ENCODE measurements at places on chromosomes 3 and 15.

- DNase-seq = no peak
These were observed 32.5 kb downstream of the CDCP1 start for GRCh38 chr3:45113625-45114050.

- no peak for DNase-seq
These were observed 39.8 kb downstream of the CD47 start for GRCh38 chr3:108051005-108051404.

GRCh38 chr15:99057020-99057419 lies 47.9 kb upstream of the SYNM start:
- DNase-seq = no peak

GRCh38 chr3:52696830-52697631 lies 8.6 kb downstream of the GLT8D1 start:
- no peak for DNase-seq

DNA sequence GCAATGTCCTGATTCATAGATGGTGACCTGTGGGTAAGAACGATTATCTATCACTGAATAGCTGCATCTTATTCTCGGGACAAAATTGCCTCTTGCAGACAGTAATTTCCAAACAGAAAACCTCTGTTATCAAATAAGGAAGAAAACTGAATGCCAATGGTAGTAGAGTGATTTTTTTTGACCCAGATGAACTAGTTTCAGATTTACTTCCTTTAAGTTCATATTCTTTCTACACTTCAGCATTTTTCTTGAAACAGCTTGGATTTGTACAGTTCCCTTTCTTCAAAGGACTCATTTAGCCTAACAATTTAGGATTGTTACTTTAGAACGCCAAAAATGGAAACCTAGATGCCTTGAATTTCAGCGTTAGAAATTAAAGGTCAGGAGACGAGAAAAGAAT lies 14.6 kb downstream of the ETV5 start:
- no peak for DNase-seq

Measured in T-helper 2 cell treated with Interferon-gamma antibody and Interleukin-4, amounts not matched to agents 5 μg/mL and 100 μg/mL, for 36 hours (primary cell).